ENCODE measurements at places on chromosomes 6 and 20.

DNA sequence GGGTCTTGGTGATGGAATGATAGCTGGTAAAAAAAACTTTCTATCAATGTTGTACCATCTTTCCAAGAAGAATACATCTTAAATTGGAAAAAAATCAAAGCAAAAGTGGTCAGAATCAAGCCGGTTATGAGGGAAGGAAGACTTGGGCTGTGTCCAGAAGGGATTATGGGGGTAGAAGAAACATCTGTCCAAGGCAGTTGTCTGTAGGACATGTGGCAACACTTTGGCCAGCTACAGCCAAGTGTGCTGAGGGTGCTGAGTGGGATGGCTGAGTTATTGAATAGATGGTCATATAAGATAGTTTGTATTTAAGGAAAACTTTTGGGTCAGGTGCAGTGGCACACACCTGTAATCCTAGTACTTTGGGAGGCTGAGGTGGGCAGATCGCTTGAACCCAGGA lies 38.4 kb downstream of the INSM1 start:
- no peak for DNase-seq

- no peak for DNase-seq
Measured at GRCh38 chr6:39561536-39562266, 163.5 kb downstream of the KIF6 start.

DNA sequence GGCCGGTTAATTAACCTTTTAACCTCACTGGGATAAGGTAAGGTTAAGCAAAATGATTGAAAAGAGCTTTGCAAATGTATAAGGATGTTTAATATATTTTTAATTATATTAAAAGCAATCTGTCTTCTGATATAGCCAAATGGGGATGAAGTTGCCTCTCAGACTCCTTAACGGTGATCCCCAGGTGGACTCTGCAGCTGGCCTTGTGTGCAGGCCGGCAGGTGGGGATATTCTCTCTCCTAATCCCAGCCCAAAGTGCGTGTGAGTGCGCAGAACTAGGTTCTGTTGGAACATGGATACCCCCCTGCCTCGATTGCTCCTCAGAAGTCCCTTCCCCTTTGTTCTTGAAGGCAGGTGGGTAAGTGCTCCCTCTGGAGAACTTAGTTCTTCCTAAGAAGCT lies 100.0 kb downstream of the NDUFAF5 start:
- no peak for DNase-seq

DNA sequence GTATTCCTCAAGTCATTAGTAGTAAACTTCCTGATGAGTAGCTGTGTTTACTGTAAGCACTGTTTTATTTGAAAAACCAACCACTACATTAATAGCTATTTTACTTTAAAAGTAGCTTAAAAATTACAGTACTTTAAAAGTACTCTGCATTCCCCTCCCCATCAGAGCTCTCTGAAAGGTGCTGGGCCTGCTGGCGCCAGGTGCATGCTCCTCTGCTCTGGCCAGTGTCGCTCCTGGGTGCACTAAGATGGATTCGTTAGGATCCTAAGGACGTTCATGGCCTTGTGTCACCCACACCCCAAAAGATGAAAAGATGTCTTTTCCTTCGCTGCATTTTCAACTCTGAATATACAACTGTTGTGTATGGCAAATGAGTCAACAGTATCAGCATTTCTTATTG lies 43.9 kb upstream of the KIF25 start:
- no peak for DNase-seq

DNA sequence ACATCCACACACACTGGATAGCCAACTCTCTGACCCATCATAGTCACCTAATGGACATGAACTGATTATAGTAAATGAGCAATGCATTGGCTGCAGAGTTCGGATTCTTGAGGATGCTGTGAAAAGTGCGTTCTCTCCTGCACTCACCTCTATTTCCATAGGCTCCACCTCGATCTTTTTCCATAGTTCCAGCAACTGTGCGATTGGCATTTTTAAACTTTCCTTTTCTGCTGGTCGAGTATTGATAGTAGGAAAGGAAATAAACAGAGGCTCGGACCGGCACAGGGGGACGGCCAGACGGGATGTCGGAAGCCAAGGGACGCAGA lies 94.4 kb downstream of the RNASET2 start:
- no peak for DNase-seq
